ENCODE measurements at places on chromosomes 11 and 22.

DNA sequence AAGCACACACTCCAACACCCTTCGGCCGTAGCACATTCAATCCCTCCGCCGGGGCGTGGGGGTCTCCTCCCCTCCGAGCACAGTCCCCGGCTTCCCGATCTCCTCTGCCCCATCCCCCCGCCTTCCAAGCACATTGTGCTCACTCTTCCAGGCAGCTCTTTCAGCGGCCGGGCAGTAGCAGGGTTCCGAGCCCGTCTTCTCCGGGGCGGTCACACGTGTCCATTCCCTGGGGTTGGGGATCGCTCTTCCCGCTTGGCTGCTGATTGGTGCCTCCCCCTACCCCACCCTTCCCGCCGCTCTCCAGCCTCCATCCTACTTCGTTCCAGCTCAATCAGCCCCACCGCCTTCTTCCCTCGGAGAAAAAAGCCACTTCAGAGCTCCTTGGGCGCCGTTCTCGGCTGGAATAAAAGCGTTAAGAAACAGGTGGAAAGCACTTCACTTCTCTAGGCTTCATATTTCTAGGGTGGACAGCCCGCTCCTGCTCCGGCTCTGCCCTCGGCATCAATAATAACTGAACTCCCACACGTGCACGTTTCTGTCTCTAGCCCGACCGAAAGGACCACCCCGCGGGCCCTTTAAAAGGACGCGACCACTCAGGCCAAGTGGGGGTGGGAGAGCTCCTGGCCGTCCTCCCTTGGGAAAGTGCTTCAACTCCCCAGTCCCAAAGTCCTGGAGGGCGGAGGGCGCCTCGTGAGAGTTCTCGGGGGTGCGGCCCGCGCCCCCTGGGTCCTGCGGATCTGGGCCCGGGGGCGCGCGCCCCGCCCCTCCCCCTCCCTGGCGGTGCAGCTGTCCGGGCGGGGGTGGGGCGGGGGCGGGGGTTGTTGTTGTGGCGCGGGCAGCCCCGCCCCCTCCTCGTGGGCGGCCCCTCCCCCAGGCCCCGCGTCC, 464 bp upstream of the CECR2 start:
- no peaks in the 10 kb centered on the region for H3K27me3 ChIP-seq
- peak overlapping the region; percentile 96 for H3K4me3 ChIP-seq
- H3K4me1 ChIP-seq = peaks cover 38% of the 10 kb centered on the region
- peak overlapping the region; percentile 95 for H3K27ac ChIP-seq
- H3K36me3 ChIP-seq = no peaks in the 10 kb centered on the region
- DNase-seq = peak; percentile 69

DNA sequence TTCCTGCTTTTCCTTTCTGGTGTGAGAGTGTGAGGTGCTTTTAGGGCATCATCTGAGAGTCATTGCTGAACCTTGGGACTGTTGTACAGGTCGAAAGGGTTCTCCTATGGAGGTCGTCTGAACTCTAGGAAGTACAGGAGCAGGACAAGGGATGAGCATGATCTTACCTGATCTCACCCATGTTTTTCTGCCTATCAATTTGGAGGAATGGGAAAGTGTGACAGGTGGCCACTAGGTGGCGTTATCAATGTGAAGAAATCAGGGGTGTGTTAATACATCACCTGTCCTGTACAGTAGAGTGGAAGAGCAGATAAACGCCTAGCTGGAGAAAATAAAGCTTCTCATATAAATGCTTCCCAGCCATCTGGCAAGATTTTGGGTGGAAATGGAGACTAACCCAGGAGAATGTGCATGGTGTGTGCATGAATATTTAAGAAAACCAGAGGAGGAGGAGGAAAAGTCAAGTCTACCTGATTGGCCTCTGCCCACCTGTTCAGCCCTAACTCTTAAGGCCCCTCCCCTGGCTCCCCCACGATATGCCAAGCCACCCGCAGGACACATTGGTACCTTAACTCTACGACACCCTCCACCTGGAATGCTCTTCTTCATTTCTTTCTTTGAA, 72.0 kb upstream of the NARS2 start:
- DNase-seq = peak; percentile 48
- no peak overlapping the region for H3K4me3 ChIP-seq
- H3K36me3 ChIP-seq = no peaks in the 10 kb centered on the region
- no peaks in the 10 kb centered on the region for H3K27me3 ChIP-seq

DNA sequence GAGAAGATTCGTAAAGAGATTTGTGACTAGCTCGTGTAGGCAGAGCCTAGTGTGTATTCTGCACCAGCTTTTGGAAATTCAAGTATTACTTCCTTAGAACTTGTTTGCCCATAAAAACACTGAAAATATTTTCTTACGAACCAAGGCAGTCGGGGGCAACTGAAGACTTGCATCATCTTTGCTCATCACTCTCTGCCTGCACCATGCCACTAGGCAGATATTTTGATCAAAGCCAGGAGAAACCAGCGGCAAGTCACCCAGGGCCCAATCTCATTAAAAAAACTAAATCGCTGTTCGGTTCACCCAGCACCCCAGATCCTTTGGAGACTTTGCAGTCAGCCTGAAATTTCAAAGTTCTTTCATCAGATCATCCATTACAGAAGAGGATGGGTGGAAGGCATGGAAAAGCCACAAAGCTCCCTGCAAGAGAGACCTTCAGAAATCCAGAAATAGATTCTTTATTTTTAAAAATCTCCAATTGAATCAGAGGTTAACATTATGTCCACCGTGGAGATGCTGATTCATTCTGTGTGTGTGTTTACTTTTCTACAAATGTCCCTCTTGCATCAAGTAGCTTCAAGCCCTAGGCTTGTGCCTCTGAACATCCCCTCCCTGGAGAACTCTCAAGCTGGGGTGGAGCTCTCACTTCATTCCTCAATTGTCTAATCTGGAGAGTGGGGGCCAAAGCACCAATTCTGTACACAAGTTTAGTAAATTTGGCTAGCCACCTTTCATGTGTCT, 78.4 kb downstream of the ETS1 start:
- H3K27me3 ChIP-seq = peaks cover 83% of the 10 kb centered on the region
- no peak overlapping the region for H3K27ac ChIP-seq
- H3K4me1 ChIP-seq = peaks cover 30% of the 10 kb centered on the region
- no peak overlapping the region for H3K4me3 ChIP-seq
- no peak for DNase-seq

GRCh38 chr11:61147271-61147670, 14.0 kb downstream of the VPS37C start:
- H3K27me3 ChIP-seq = no peaks in the 10 kb centered on the region
- H3K27ac ChIP-seq = peak overlapping the region; percentile 57

DNA sequence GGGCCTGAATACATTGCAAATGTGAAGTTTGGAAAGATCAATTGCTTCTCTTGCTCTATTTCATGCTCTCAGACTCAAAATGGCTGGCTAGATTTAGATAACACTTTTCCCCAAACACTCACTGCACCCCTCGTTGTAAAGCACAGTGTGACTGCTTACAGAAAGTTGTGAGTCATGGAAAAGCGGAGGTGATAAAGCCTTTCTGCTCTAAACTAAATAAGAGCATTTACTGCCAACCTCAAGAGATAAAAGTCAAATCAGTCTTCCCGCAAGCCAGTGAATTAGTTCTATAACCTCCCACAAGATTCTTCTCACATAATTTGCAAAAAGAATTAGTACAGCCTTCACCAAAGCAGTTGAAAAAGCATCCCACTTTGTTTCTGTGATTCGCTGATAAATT, 168.7 kb downstream of the WT1 start:
- H3K4me1 ChIP-seq = peaks cover 15% of the 10 kb centered on the region
- no peaks in the 10 kb centered on the region for H3K27me3 ChIP-seq

GRCh38 chr11:91698845-91699244, 525.8 kb upstream of the FAT3 start:
- no peak overlapping the region for H3K4me3 ChIP-seq
- no peaks in the 10 kb centered on the region for H3K27me3 ChIP-seq
- no peak for DNase-seq
- H3K27ac ChIP-seq = no peak overlapping the region
- H3K4me1 ChIP-seq = no peaks in the 10 kb centered on the region
- no peaks in the 10 kb centered on the region for H3K36me3 ChIP-seq

GRCh38 chr11:126700768-126701519, 299.6 kb downstream of the KIRREL3 start:
- no peaks in the 10 kb centered on the region for H3K36me3 ChIP-seq
- peak overlapping the region; percentile 98 for H3K27ac ChIP-seq
- no peak for DNase-seq

- H3K4me1 ChIP-seq = peaks cover 4% of the 10 kb centered on the region
- DNase-seq = no peak
- H3K27me3 ChIP-seq = no peaks in the 10 kb centered on the region
- H3K36me3 ChIP-seq = no peaks in the 10 kb centered on the region
These were observed 24.7 kb upstream of the BAIAP2L2 start for GRCh38 chr22:38135133-38135706.

- H3K4me1 ChIP-seq = peaks cover 35% of the 10 kb centered on the region
- H3K27ac ChIP-seq = no peak overlapping the region
- H3K36me3 ChIP-seq = peaks cover 29% of the 10 kb centered on the region
- DNase-seq = peak; percentile 72
These were observed 3.0 kb downstream of the NCR3LG1 start for GRCh38 chr11:17354601-17354991.

- peak overlapping the region; percentile 94 for H3K4me3 ChIP-seq
- DNase-seq = no peak
- H3K27ac ChIP-seq = peak overlapping the region; percentile 50
These were observed 1.2 kb downstream of the DGCR2 start for GRCh38 chr22:19120829-19121630.

DNA sequence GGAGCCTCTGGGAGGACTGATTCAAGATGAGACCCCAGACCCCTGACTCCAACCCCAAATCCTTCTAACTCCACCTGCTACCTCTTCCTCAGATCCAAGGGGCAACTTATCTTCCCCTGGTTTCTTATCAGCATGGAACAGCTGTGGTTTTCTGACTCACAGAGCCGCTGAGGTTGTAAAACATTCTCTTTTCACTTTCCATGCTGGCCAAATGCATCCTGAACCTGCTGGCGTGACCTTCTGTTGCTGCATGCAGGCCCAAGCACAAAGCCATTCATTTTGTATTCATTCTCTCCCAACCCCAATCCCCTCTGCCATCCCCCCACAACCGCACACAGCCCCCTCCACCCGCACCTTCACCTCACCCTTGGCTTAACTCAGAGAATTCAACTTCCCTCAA, 70.3 kb downstream of the SEZ6L start:
- no peak for DNase-seq
- no peaks in the 10 kb centered on the region for H3K36me3 ChIP-seq
- no peaks in the 10 kb centered on the region for H3K4me1 ChIP-seq
- no peak overlapping the region for H3K4me3 ChIP-seq
- H3K27me3 ChIP-seq = peaks cover 69% of the 10 kb centered on the region

DNA sequence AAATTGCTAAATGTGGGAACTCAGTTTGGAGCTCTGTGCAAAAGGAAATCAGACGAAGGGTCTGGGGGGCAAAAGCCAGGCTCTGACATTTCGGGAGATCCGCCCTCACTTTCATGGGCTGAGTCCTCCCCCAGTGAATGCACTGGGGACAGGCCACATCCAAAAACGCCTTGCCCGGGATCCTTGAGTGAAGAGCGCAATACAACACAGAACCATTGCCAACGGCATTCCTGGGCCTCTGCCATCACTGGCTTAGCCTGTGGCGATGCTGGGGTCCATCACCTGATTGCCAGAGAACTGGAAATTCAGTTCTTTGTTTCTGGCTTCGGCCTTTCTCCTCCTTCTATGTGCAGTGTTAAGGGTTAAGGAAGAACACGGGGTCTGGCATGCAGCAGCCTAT, 297.9 kb downstream of the SHANK2 start:
- DNase-seq = no peak
- H3K36me3 ChIP-seq = no peaks in the 10 kb centered on the region
- no peak overlapping the region for H3K27ac ChIP-seq
- no peak overlapping the region for H3K4me3 ChIP-seq
- no peaks in the 10 kb centered on the region for H3K27me3 ChIP-seq

- no peaks in the 10 kb centered on the region for H3K36me3 ChIP-seq
- DNase-seq = no peak
- no peak overlapping the region for H3K4me3 ChIP-seq
- no peaks in the 10 kb centered on the region for H3K4me1 ChIP-seq
- H3K27me3 ChIP-seq = no peaks in the 10 kb centered on the region
These were observed 6.9 kb downstream of the MUC6 start for GRCh38 chr11:1029654-1030053.

DNA sequence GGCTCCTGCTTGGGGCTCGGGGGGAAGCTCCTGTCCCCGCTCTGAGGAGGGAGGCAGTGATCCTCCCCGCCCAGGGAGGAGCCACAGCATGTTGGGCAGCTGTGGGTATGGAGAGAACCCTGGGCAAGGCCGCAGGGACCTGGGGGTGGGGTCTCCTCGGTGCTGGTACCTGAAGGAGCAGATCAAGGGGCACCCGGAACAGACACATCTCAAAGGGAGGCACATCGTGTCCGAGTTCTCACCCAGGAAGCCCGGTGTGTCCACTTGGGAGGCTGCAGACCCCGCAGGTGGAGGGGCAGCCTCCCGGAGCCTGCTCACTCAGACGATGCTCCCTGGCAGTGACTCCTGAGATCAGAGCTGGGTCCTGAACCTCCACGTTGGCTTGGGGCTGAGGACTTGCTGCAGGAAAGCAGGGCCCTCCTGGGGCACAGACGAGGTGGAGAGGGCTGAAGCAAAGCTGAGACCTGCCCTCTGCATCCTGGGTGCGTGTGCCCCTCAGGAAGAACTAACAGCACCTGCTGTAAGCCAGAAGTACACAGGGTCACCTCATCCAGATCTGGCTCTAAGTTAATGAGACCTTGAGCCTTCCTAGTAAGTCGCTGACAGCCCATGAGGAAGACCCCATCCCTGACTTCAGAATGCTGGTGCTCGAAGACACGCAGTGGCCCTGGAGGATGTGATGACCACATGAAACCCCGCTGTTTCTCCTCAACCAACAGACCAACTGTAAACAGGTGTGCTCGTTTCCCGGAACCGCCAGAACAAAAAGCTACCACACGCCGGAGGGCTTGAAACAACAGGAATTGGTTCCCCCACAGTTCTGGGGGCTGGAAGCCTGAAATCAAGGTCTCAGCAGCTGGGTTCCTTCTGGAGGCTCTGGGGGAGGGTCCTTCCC, 5.9 kb upstream of the OSBPL5 start:
- H3K27ac ChIP-seq = no peak overlapping the region
- peaks cover 9% of the 10 kb centered on the region for H3K4me1 ChIP-seq
- H3K27me3 ChIP-seq = peaks cover 15% of the 10 kb centered on the region
- no peak for DNase-seq
- H3K4me3 ChIP-seq = no peak overlapping the region

- no peak overlapping the region for H3K27ac ChIP-seq
- no peaks in the 10 kb centered on the region for H3K36me3 ChIP-seq
- peak overlapping the region; percentile 82 for H3K4me3 ChIP-seq
- H3K4me1 ChIP-seq = no peaks in the 10 kb centered on the region
These were observed 1.0 kb downstream of the POU2AF3 start for GRCh38 chr11:111299101-111300026.

GRCh38 chr11:35118906-35119305, 20.1 kb upstream of the CD44 start:
- H3K4me1 ChIP-seq = no peaks in the 10 kb centered on the region
- DNase-seq = no peak
- H3K27me3 ChIP-seq = peaks cover 48% of the 10 kb centered on the region
- no peaks in the 10 kb centered on the region for H3K36me3 ChIP-seq

- peaks cover 29% of the 10 kb centered on the region for H3K4me1 ChIP-seq
- H3K27ac ChIP-seq = peak overlapping the region; percentile 62
- DNase-seq = no peak
These were observed 918 bp upstream of the CAPN5 start for GRCh38 chr11:77065878-77066228.
